ENCODE measurements at places on chromosomes 1 and 21. TPM values are rescaled to one million over a fixed set of nuclear protein-coding genes. Genes with fewer than 3 reads are reported as not detected.

RGS13 gene
- polyA plus RNA-seq = 0.88 TPM

DMRTA2 gene
- 0.09 TPM for polyA plus RNA-seq

- DNase-seq = no peak
Measured at GRCh38 chr1:14334336-14335176, 263.9 kb upstream of the KAZN start.

DNA sequence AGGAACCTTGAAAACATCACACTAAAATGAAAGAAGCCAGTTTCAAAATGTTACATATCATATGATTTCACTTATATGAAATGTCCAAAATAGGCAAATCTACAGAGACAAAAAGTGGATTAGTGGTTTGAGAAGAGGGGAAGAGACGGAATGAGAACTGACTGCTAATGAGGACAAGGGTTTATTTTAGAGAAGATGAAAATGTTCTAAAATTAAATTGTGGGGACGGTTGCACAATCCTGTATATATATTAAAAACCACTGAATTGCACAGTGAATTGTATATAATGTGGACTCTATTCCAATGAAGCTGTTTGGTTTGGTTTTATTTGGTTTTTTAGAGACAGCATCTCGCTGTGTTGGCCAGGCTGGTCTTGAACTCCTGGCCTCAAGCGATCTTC lies 35.6 kb downstream of the PRPF38A start:
- no peak for DNase-seq

- no peak for DNase-seq
Measured at GRCh38 chr1:59355361-59355760, 58.5 kb downstream of the FGGY start.

- DNase-seq = no peak
Measured at GRCh38 chr1:23039308-23039826, 20.1 kb downstream of the KDM1A start.

NUAK2 gene
- 0.74 TPM for polyA plus RNA-seq

TTC24 gene
- polyA plus RNA-seq = 0.65 TPM

DNA sequence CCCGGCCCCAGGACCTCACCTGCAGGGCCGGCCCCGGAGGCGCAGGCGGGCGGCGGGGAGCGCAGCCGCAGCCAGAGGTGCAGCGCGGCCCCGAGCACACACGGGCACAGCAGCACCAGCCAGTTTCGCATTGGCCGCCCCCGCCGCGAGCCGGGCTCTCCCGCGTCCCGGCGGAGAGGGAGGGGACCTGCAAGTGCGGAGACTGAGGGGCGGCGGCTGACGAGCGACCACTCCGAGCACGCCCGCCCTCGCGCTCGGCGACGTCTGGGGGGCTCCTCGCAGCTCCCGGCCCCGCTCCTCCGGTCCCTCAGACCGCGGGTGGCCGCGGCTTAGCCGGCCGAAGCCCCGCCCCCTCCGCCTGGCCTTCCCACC lies at the start of gene B3GALNT2:
B3GALNT2 (minus strand) TSS at position 331 of the 372 bp plus-strand sequence; CDS start at position 131, 200 bp downstream.
- DNase-seq = no peak

DNA sequence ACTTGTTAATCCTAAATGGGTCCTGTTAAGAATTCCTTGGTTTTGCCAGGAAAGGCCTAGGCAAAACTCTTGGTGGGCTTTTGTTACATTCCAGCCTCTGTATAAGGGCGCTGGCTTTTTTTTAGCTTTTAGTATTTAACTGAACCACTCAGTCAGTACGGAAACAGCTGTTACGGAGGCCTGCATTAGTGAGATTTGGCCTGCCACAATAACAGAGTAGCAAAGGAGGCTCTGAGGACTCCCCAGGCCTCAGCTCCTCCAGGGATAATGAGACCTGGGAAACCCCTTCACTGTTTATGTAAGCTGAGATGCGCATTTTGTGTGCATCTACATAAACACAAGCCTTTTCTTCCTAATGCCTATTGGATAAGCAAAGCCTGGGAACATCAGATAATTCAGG lies 210.2 kb downstream of the APP start:
- DNase-seq = no peak

DNA sequence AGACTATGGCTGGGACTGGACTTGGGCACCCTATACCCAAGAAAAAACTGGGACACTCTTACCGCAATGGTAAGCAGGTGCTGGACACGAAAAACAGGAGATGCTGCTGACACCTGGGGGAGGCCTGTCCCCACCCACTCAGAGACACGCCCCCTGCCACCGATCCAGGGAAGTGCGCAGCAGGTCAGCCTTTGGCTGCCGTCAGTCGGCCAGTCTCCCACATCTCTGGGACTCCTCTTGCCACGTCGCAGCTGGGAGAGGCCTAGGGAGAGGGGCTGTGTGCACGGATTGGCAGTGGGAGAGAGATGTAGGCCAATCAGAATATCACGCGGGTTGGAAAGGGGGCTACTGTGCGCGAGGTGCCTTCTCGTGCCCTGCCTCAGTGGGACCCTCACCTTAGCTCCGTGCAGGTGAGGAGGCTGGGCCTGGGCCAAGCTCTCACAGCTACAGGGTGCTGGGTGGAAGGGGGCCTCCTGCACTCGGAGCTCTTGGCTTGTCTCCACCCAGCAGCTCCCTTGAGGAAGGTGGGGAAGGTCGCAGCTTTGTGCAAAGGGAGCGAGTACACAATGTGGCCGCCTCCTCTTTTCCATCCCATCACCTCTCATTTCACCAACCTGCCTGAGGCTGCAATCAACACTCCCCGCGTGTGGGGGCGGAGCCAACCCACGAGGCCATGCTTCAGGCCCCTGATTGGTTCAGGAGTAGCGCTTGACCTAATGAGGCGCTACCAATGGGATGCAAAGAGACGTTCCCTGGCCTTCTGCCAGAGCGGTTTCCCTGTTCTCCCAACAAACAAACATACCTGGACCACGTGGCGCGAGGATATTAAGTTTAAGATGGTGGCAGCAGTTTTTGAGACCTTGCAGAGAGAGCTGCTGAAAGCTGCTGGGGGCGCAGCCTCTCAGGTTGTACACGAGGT lies 25.7 kb upstream of the LDLRAP1 start:
- DNase-seq = no peak

SPATA6 gene
- 9.2 TPM for polyA plus RNA-seq

DNA sequence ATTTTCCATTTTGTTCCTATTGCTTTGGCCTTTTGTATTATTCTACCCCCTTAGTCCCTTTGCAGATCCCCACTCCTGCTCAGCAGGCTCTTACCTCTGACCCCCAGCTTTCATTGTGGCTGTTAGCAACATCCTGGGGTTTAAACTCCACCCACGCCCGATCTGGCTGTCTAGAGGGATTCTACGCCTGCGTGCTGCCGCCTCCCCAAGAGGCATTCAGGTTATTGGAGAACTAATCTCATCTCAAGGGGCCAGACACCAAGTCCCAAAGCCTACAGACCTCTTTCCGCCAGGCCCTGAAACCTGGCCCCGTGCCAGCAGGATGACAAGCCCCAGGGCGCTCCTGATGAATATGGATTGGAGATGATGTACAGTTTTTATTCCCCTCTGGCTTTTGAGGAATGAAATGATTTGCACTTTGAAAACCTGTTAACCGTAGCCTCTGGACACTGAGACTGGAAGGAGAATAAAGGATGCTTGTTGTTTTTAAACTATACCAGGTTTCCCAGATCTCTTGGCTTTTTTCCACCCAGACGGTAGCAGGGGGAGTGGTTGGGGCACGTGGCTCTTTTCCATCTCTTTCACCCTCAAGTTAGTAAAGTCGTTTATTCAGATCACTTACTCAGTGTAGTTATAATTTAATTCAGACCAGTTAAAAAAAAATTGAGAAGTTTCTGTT lies 14.5 kb upstream of the IKBKE start:
- DNase-seq = no peak

GRCh38 chr1:99082366-99082765 lies 77.7 kb upstream of the PLPPR5 start:
- no peak for DNase-seq

DNA sequence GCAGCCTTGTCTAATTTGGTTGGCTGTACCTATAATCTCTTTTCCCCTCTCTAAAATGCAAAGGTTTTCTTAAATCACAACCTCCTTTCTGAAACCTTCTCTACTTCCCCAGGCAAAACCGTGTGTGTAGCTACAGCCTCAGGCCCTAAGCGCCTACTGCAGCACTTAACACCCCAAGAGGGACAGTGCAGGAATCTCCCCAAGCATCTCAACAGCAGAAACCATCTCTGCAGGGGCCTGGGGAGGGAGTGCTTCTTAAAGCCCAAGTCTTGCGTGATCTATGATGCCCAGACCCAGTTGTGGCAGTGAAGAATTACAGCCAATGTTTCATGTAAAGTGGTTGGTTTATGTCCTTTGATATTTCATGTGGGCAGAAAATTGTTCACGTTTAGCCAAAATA lies 159.3 kb downstream of the DSCAM start:
- no peak for DNase-seq

- DNase-seq = no peak
Measured at GRCh38 chr1:114669562-114670082, at the start of gene DENND2C. Gene DENND2C (minus strand): TSS chr1:114670049. CDS start chr1:114625984, 44,065 bp downstream.

KRTAP19-1 gene
- not detected for polyA plus RNA-seq

TMEM269 gene
- polyA plus RNA-seq = 1.2 TPM

FMO4 gene
- polyA plus RNA-seq = 4.2 TPM

PBX1 gene
- 56.9 TPM for polyA plus RNA-seq

GRCh38 chr1:13935336-13935735 lies 235.3 kb downstream of the PRDM2 start:
- no peak for DNase-seq

- DNase-seq = no peak
Measured at GRCh38 chr1:20713440-20713839, 4.4 kb downstream of the KIF17 start.

DNA sequence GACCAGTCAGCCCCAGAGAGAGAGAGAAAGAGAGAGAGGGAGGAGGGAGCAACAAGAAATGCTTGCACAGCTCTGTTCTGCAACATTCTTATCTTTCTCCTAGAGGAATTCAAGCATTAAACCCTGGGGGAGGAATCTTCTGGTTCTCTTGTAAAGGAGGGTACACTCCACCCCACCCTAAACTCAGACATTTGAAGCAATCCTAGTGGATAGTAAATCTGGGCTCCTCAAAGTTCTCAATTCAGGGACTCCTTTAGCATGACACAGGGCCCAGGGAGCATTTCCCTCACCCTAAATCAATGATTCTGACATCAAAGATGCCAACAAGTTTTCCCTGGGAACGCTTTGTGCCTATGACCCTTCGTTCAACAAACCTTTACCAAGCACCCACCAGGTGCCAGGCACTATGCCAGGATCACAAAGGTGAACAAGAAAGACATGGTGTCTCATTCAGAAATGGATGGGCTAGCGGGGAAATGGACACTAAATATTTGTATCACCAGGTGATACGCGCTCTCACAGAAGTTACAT lies 11.9 kb upstream of the CAPN2 start:
- DNase-seq = no peak

- no peak for DNase-seq
Measured at GRCh38 chr21:41678016-41678923, 88.6 kb downstream of the RIPK4 start.

GTF2B gene
- polyA plus RNA-seq = 40.6 TPM

DNA sequence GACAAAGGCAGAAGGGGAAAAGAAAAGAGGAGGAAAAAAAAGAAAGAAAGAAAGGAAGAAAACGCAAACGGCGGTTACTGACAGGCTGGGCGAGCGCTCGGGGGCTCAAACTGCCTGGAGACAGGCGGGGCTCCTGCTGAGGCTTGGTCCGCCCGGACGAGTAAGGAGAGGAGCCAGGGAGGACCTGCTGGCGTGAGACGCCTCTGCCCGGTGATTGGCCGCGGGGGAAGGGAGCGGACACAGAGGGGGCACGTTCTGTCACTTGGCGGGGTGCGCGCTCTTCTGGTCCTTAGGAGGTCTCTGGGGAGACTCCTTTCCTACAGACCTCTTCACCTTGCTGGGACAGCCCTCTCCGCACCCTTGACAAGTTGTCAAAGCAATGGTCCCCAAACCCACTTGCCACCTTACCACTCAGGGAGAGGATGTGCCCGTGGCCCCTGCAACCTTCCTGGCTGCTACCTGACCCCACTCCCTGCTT lies 791 bp upstream of the PIK3R3 start:
- no peak for DNase-seq

KRTAP10-3 gene
- polyA plus RNA-seq = not detected

DNA sequence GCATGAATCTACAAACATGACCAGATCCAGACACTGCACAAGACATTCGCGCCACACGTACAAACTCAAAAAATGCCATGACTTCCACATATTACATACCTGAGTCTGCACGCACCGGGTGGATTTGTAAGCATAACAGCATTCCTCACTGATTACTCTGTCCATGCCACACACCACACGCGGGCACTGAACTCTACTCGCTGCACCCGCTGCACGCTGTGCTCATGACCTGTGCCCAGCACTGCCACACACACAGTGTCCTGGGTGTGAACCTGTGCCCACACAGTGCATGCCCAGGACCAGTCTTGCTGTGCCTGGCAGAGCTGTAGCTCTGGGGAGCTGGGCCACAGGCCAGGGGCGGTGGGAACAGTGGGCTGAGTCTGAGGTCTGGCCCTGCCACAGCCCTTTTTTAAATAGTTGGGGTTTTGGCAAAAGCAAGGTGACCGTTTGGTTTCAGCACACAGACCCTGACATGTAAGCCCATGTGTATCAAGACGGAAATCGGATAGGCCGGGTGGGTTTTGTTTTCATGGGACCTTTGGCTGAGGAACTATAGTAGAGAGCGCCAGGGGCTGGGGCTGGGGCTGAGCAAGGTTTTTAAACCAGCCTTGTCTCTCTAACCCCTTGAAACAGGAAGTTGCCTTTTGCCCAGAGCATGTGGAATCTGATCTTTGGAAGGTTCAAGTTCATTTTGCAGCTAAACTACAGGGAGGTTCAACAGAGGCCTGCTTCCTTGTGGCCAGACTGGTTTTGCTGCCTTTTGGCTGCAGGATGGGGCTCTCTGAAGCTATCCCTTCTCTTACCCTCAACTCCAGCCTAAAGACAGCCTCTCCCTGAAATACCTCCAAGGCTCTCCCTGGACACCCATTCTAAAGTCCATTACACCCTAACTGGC lies 12.3 kb upstream of the GOLT1A start:
- DNase-seq = no peak

CRP gene
- polyA plus RNA-seq = not detected

DNA sequence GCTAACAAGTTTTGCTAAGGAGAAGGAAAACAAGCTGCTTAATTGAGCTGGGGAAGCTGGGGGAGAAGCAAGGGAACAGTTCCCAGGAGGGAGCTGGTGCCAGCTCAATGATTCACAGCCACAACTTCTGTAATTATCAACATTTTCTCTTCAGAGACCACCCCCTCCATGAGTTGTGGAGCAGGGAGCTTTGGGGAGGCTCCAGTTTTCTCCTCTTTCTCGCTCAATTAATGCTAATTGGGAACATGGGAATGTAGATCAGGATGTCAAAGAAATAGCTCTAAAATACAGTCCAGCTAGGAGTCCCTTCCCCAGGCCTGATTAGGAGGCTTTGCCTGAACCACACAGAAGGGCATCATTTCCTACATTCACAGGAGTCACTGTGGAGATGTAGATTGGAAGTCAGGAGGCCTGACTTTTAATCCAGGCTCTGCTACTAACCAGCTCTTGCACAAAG lies 12.1 kb upstream of the MNDA start:
- DNase-seq = no peak

DNA sequence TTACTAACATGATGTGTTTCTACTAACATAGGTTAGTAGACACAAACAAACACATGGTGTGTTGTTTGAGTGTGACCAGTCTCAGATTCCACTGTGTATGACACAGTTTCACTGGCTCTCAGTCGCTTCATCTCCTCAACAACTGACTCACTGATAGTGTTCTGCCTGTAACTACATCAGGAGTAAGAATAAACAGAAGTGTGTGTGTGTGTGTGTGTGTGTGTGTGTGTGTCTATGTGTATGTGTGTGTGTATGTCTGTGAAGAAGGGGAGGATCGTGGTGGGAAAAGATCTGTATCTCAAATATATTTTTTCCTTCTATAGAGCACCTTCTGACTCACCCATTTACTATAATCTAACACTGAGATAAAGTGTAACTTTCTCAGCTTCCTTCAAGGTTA lies 391.0 kb downstream of the PTPRC start:
- no peak for DNase-seq

Data from muscle of back (tissue), 13 donors.